ENCODE measurements at places on chromosomes 16 and 17.

- DNase-seq, result no peak
Measured at GRCh38 chr17:27481327-27481726, 25.1 kb downstream of the KSR1 start.

DNA sequence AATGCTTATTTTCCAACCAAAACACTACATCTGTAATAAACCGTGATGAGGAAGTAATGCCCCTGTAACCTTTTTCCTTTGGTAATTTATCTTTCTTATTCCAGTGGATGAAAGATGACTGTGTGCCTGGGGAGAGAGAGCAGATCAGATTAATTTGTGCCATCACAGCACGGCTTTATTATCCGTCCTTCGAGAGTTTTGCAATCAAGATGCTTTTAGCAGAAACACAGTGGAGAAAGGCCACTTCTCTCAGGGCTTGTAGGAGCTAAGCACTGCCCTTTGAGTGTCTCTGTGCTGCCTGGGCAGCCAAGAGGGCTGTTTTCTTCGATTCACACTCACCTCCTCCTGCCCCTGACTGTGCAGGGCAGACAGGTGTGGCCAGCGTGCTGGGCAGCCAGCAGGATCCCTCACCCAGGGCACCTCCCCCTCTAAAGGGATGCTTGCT, 190.2 kb downstream of the PRKCA start:
- DNase-seq, result no peak

- peak; percentile 88 for DNase-seq
Measured at GRCh38 chr16:28974437-28975157, at the start of gene SPNS1. Gene SPNS1 (plus strand): TSS chr16:28974778. CDS start chr16:28975152, 374 bp downstream.

DNA sequence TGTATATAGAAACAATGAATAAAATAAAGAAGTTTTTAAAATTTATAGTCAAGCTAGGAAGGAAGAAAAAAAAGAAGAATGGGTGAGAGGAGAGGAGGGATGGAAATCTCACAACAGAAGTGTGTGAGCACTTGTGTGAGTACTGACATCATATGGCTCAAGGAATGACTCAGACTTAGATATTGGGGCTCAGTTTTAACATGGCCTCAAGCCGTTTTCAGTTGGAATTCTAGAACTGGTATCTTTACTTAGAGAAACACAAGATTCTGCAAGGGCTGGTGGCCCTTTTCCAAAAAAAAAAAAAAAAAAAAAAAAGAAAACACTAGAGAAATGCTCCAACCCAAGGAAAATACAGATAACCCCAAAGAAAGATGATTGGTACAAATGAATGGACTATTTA, 55.1 kb downstream of the STXBP4 start:
- DNase-seq, result no peak

DNA sequence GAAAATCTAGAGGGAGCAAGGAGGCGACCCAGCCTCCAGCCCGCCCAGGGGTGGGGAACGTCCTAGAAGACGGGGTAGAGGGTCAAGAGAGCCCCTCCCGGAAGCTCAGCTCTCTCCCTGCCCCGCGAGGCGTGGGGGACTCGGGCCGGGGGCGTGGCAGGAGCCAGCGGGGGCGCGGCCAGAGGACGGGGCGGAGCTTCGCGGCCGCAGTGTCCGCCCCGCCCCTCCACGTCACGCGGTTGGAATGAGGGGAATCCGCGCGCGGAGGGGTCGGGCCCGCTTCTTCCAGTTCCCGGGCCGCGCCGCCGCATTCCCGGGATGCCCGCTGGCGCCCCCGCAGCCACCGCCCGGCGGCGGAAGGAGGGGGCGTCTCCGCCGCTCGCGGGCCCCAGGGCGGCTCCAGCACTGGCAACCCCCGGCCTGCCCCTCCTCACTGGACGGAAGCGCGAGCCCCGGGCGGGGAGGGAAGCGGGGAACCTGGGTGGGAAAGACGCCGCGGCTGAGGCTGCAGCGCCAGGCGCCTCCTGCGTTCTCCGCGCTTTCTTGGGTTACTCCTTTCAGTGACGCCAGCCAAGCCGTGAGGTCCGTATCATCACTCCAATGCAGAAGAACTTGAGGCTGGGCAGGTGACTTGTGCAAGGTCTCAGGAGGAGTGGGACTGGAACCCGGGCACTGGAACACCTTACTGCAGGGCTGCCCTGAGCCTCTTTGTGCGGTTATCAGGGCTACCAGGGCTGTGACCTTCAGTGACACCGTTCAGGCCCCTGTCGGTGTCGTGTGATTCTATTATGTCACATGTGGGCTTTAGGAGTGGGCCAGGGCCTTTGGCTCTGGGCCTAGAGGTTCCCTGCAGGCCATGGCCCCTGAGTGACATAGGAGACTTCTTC, 4.3 kb downstream of the MYO1C start:
- no peak for DNase-seq

DNA sequence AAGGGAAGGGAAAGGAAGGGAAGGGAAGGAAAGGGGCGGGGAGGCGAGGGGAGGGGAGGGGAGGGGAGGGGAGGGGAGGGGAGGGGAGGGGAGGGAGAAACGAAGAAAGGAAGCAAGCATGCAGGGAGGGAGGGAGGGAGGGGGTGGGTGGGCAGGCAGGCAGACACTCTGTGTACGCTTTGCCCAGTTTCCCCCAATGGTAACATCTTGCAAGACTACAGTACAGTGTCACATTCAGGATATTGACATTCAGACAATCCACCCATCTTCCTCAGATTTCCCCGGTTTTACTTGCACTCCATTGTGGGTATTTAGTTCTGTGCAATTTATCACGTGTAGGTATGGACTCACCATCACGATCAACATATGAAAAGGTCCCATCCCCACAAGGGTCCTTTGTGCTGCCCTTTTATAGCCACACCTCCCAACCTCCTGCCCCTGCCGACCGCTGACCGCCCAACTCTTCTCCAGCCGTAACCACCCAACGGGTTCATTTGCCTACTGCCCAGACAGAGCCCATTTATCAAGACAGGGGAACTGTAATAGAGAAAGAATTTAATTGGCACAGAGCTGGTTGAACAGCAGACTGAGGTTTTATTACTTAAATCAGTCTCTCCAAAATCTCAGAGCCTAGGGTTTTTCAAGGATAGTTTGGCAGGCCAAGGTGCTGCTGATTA, 91.4 kb upstream of the FA2H start:
- no peak for DNase-seq

GRCh38 chr17:70070305-70071027, 4.6 kb upstream of the KCNJ16 start:
- DNase-seq, result no peak

GRCh38 chr17:80081596-80081995, 19.8 kb upstream of the GAA start:
- DNase-seq, result no peak

DNA sequence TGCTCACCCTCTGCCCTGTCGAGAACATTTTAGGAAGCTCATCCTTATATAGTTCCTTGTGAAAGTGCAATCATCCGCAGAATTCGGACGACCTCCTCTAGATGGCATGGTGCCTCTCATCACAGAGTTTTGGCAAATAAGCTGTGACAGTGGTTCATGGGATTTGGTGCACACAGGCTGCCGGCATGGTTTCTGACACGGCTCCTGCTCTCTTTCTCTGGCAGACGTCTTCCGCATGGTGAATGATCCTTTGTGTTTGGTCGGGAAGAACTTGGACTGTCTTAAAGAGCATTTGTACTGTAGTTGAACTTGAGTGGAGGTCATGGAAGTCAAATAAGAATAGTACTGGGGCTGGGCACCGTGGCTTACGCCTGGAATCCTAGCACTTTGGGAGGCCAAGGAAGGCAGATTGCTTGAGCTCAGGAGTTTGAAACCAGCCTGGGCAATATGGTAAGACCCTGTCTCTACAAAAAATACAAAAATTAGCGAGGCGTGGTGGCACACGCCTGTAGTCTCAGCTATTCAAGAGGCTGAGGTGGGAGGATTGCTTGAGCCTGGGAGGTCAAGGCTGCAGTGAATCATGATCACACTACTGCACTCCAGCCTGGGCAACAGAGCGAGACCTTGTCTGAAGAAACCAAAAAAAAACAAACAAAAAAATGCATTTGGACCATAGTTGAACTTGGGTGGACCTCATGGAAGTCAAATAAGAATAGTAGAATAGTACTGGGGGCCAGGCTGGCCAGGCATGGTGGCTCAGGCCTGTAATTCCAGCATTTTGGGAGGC, 34.7 kb upstream of the NAT9 start:
- DNase-seq, result no peak

DNA sequence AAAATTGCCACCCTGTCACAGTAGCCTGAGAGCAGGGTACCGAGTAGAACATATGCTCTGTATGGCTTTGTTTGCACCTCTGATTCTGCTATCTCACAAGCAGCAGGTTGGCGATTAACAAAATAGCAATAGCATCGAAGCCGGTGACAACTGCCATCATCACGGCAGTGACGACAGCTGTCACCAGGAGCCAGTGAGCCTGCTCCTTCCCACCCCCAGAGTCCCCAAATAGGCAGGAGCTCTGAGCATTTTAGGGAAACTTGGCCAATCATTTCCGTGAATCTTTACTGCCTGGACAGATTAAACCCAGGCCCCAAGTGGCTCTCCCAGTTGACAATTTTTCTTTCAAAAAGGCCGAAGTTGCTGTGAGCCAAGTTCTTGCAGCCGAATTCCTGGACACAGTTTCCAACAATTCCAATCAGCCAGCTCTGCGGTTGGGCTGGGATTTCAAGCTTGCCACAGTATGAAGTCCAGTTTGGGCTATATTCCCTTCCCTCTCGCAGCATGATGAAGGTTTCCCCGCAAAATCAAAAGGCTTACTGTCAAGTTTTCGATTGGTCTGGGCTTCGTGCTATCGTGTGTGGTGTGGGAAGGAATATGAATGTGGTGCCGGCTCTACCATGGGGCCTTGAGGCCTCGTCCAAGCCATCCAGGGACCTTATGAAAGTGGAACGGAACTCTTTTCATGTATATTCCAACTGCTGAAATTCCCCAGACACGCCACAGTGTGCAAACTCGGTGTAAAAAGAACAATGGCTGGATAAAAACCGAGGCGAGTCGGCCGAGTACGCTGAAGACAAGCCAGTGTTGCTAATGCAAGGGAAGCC, 186.6 kb downstream of the C16orf78 start:
- no peak for DNase-seq

- DNase-seq, result no peak
Measured at GRCh38 chr16:70429888-70430666, 8.8 kb downstream of the ST3GAL2 start.

DNA sequence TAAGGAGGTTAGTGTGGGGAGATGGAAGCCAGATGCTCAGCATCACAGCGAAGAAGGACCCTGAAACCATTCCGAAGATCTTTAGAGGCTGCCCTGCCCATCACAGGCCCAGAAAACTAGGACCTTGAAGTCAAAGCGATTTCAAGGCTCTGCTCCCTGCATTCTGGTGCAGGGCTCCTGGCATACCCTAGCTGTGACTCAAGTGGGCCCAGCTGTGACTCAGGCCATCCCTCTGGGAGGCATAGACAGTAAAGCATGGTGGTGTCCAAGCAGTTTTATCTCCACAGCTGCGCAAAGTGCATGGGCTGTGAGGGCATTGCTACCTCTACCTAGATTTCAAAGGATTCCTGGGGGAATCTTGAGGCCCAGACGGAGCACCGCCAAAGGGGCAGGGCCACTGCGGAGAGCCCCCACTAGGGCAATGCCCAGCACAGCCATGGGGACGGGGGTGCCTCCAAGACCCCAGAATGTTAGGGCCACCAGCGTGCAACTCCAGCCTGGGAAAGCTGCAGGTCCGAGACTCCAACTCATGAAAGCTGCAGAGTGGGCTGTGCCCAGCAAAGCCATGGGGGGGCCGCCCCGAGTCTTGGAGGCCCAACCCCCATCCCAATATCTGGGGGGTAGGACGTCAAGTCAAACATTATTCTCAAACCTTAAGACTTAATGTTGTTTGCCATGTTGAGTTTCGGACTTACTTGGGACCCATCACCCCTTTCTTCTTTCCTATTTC, 11.7 kb upstream of the ZNF594 start:
- DNase-seq, result no peak

DNA sequence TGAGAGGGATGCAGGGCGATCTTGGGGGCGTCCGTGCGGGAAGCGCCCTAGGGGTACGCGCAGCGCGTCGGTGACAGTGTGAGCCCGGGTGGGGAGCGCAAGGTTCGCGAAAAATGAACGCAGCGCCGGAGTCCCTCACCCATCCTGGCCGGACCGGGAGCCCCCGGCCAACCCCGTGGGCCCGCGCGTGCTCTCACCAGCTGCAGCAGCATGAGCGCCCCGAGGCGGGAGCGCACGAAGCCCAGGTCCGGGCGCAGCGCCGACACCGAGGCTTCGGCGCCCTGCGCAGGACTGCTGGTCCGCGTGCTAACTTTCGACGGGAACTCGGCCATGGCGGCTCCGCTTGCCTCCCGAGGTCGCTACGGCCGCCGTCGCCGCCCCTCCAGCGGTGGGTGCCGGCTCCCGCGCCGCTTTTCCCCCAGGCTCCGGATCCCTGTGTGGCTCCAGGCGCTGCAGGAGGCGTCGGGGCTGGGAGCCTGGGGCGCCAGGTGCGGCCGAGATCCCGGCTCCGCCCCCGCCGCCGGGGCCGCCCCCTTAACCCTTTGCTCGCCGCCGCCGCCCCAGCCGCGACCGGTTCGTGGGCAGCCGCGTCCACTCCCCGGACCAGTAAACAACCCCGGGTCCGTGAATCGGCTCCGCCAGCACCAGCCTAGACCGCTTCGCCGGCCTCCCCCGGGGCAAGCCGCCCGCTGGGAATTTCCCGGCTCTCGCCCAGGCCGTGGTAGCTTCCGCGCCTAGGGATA, at the start of gene PLLP:
Gene PLLP (minus strand): TSS at position 464 of the 743 bp plus-strand sequence. CDS start 132 bp downstream, at position 332.
- DNase-seq, result no peak

DNA sequence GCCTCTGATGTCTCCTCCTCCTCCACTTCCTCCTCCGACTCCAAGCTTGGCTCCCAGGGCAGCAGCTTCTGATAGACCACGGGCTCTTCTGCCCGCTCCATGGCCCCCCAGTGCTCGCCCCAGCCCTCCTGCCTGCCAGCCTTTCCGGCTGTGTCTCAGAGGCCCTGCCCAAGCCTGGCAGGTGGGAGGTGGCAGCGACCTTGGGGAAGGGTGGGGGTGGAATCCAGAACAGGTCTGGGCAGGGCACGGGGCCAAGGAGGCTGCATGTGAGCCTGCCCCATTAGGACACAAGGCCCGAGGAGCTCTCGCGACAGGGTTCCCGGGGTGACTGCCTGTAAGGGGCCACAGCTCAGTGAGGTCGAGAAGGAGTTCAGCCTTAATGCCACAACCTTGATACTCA, at the start of gene GGT6:
Gene GGT6 (minus strand): TSS at position 157 of the 400 bp plus-strand sequence. CDS start 56 bp downstream, at position 101.
- no peak for DNase-seq

GRCh38 chr17:18039535-18040260, 490 bp downstream of the GID4 start:
- no peak for DNase-seq

Measured in HS-27A (cell line).